Glutamatergic neuron (in vitro differentiated cells): ENCODE measurements at places on chromosomes 1 and 21.

- no peak for DNase-seq
Measured at GRCh38 chr21:43847301-43847700, 17.7 kb upstream of the AGPAT3 start.

- no peak for DNase-seq
Measured at GRCh38 chr1:10889650-10890353, 93.4 kb upstream of the CASZ1 start.

DNA sequence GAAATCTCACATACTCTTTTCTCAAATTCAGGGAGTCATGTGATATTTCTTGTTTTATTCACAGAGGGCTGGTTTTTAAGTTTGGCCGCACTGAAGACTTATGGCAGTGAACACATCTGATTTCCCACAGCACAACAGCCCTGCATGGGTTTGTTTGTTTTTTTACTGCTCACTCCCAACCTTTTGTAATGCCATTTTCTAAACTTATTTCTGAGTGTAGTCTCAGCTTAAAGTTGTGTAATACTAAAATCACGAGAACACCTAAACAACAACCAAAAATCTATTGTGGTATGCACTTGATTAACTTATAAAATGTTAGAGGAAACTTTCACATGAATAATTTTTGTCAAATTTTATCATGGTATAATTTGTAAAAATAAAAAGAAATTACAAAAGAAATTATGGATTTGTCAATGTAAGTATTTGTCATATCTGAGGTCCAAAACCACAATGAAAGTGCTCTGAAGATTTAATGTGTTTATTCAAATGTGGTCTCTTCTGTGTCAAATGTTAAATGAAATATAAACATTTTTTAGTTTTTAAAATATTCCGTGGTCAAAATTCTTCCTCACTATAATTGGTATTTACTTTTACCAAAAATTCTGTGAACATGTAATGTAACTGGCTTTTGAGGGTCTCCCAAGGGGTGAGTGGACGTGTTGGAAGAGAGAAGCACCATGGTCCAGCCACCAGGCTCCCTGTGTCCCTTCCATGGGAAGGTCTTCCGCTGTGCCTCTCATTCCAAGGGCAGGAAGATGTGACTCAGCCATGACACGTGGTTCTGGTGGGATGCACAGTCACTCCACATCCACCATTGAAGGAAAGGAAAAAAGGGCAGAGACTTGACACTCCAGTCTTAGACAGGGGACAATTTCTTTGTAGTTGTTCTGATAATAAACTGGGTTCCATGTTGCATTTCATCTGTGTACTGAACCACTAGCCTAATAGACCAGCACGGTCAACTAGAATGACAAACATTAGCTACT is 22.8 kb downstream of the TMEM50A start:
- DNase-seq, result no peak

GRCh38 chr1:168092566-168093355 is 44.0 kb downstream of the GPR161 start:
- no peak for DNase-seq

DNA sequence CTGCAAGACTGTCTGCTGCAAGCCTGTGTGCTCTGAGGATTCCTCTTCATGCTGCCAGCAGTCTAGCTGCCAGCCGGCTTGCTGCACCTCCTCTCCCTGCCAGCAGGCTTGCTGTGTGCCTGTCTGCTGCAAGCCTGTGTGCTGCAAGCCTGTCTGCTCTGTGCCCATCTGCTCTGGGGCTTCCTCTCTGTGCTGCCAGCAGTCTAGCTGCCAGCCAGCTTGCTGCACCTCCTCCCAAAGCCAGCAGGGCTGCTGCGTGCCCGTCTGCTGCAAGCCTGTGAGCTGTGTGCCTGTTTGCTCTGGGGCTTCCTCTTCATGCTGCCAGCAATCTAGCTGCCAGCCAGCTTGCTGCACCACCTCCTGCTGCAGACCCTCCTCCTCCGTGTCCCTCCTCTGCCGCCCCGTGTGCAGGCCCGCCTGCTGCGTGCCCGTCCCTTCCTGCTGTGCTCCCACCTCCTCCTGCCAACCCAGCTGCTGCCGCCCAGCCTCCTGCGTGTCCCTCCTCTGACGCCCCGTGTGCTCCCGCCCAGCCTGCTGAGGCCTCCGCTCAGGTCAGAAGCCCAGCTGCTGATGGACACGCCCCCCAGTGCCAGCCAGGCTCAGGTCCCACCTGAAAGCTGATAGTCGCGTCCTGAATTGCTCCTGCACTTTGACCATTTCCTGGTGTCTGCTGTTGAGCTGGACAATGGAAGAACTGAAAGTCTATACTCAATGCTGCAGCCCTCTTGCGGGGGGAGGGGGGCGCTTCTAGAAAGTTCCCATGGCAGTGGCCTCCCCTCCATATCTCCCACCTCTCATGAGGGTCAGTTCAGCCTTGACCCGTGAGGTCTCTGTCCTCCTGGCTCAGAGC is 1.2 kb downstream of the KRTAP10-4 start:
- no peak for DNase-seq

- DNase-seq, result no peak
Measured at GRCh38 chr21:24420689-24421088, 1186.6 kb downstream of the MRPL39 start.

DNA sequence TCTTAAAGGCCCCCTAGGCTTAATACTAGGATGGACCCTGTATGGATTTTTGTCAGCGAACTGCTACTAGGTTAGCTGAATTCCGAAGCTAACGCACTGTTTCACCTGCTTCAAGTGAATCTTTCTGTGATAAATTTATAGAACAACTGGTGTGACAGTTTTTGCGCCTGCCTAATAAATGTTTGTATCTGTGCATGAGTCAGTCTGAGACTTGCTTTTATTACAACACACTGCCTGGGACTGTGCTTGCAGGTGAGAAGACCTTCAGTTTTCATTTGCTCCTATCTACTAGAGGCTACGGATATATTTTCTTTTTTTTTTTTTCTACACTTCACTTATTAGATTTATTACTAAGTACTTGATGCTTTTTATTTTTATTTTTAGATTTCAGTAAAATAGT is 420.9 kb downstream of the SMYD3 start:
- DNase-seq, result no peak
